Activated naive CD4-positive, alpha-beta T cell treated with anti-CD3 and anti-CD28 coated beads for 36 hours (primary cell): ENCODE measurements at places on chromosomes 6 and 20.

- H3K4me1 ChIP-seq = no peaks in the 10 kb centered on the region
- H3K27me3 ChIP-seq = peaks cover 2% of the 10 kb centered on the region
- no peak overlapping the region for H3K4me3 ChIP-seq
- no peak overlapping the region for H3K27ac ChIP-seq
Observed at GRCh38 chr6:133456439-133456838, 215.3 kb downstream of the EYA4 start.

- H3K4me1 ChIP-seq = no peaks in the 10 kb centered on the region
- H3K36me3 ChIP-seq = peaks cover 27% of the 10 kb centered on the region
- H3K4me3 ChIP-seq = no peak overlapping the region
- no peak for DNase-seq
- H3K27ac ChIP-seq = no peak overlapping the region
- no peaks in the 10 kb centered on the region for H3K27me3 ChIP-seq
Observed at GRCh38 chr6:126067073-126067472, 80.7 kb downstream of the TRMT11 start.

GRCh38 chr6:31414771-31415265 is 11.4 kb downstream of the MICA start:
- peak overlapping the region; percentile 30 for H3K27ac ChIP-seq
- no peak overlapping the region for H3K4me3 ChIP-seq
- H3K36me3 ChIP-seq = peaks cover 26% of the 10 kb centered on the region
- H3K4me1 ChIP-seq = peaks cover 5% of the 10 kb centered on the region
- no peaks in the 10 kb centered on the region for H3K27me3 ChIP-seq

GRCh38 chr6:87925373-87926060 is 122.1 kb upstream of the SPACA1 start:
- H3K27me3 ChIP-seq = peaks cover 4% of the 10 kb centered on the region
- H3K4me3 ChIP-seq = no peak overlapping the region
- H3K27ac ChIP-seq = no peak overlapping the region
- H3K36me3 ChIP-seq = no peaks in the 10 kb centered on the region
- DNase-seq = no peak
- H3K4me1 ChIP-seq = no peaks in the 10 kb centered on the region

DNA sequence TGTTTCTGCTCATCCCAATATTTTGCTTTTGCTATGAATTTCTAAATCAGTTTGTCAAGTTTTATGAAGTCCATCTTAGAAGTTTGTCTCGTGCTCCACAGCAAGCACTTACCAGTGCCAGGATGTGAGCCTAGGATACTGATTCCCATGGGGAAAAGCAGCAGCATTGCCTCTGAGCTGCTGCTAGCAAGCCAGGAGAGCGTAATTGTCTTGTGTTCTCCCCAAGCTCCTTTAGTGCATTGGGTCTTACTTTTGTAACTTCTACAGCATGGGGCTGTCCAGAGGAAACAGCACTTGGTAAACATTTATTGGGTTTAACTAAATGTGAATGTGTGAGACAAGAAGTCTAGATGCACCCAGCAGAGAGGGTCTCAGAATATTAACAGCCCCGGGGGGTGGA is 76.1 kb downstream of the RNF182 start:
- H3K4me1 ChIP-seq = no peaks in the 10 kb centered on the region
- no peaks in the 10 kb centered on the region for H3K36me3 ChIP-seq
- peaks cover 11% of the 10 kb centered on the region for H3K27me3 ChIP-seq

- H3K36me3 ChIP-seq = peaks cover 3% of the 10 kb centered on the region
- H3K4me3 ChIP-seq = no peak overlapping the region
- H3K27me3 ChIP-seq = no peaks in the 10 kb centered on the region
- no peak for DNase-seq
Observed at GRCh38 chr6:25147223-25147622, 132.0 kb upstream of the CARMIL1 start.
